Hepatic stellate cell (primary cell): ENCODE measurements at places on chromosomes 1 and 21.

GRCh38 chr1:213440766-213441165 lies 389.7 kb downstream of the RPS6KC1 start:
- no peak for DNase-seq

- no peak for DNase-seq
These were observed 560 bp upstream of the CSDE1 start for GRCh38 chr1:114758256-114758832.

DNA sequence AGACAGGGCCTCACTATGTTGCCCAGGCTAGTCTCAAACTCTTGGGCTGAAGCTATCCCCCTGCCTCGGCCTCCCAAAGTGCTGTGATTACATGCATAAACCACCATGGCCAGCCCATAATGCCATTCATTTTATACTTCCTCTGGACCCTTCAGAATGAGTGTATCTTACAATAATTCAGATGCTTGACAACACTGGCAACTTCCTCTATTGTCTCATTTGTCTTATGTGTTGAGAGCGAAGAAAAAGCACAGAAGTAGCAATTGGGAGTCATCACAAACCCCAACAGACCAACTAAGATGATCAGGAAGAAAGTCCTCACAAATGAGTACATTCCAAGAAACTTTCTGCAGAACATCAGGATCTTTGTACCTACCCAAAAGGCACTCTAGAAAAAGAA lies 191.9 kb downstream of the RERE start:
- DNase-seq, result no peak

GRCh38 chr1:57976216-57976615 lies 552.4 kb upstream of the DAB1 start:
- DNase-seq, result no peak

GRCh38 chr21:44686000-44686781 lies 4.2 kb upstream of the KRTAP12-1 start:
- no peak for DNase-seq

DNA sequence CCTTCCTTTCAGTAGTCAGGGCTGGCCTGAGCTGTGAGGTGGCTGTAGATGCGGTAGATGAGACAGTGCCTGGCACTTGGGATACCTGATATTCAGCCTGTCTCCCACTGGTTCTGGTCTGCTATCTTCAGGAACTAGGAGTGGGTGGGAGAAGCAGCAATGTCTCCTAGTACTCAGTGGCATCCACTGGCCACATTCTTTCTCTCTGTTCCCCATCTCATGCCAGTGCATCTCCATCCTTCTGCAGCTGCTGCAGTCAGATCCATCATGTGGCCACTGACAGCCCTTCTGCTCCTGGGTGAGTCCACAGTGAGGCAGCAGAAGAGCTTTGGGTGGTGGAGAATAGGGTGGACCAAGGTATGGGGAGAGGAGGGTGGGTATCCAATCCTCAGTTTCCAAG lies 1.1 kb downstream of the FCRLB start:
- DNase-seq, result no peak

- no peak for DNase-seq
These were observed 105.5 kb downstream of the ZC3H11B start for GRCh38 chr1:219507437-219507836.
